ENCODE measurements at places on chromosomes 3 and 15. TPM values are rescaled to one million over a fixed set of nuclear protein-coding genes. Genes with fewer than 3 reads are reported as not detected.

The STRIT1 gene
- total RNA-seq: not detected

The GOLGA6L9 gene
- 0.84 TPM for total RNA-seq

GRCh38 chr15:51203797-51204196, 109.1 kb upstream of the TNFAIP8L3 start:
- DNase-seq: no peak

DNA sequence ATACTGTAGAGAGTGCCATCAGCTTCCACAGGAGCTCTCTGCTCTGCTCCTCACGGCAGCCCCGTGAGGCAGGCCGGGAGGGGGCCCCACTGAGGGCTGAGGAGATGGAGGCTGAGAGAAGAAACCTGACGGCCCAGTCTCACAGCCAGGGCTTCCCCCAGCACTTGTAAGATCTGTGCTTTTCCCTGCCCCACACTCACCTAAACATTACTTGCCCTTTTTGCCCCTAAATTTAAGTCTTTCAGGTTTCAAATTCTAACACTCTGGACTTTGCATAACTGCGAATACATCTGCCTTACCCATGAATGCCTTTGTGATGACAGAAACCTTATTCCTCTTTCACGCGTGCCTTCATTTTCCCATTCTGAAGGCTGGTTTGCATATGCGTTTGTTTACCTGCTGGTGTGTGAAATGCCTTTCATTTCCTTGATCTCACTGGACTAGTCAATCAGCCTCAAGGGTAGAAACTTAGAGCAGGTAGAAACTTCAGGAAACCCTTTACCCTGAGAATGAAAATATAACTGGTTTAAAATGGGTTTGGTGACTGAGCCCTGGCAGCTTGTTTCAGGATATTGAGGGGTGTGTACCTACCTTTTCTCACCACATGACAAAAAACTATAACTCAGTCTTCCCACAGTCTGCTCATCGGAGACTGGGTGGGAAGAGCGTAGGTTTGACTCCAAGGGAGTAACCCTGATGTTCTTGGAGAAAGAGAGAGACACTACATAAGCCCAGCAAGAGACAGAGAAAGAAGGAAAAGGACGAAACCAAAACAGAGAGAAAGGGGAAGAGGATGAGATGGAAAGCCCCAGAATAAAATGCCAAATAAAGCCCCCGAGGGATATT, 20.1 kb downstream of the SLC12A8 start:
- no peak for DNase-seq

- DNase-seq: no peak
Measured at GRCh38 chr3:141478139-141478538, 8.7 kb upstream of the RASA2 start.

GRCh38 chr3:101387351-101387750, 67.0 kb upstream of the IMPG2 start:
- DNase-seq: no peak

DNA sequence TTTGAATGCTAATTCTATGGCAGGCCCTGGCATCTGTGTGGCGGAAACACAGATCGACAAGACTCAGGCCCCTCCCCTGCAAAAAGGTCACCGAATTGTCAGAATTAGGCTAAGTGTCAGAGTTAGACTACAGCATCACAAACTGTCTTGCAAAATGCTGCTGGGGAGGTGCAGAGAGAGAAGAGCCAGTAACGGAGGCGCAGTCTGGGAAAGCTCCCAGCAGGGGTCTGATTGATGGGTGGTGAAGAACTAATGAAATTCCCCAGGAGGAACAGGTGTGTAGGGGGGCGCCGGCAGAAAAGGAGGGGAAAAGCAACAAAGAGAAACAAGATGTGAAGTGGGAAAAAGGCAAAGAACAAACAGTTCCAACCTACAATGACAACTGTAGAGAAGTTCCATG, 72.7 kb upstream of the TAMM41 start:
- peak; percentile 41 for DNase-seq

DNA sequence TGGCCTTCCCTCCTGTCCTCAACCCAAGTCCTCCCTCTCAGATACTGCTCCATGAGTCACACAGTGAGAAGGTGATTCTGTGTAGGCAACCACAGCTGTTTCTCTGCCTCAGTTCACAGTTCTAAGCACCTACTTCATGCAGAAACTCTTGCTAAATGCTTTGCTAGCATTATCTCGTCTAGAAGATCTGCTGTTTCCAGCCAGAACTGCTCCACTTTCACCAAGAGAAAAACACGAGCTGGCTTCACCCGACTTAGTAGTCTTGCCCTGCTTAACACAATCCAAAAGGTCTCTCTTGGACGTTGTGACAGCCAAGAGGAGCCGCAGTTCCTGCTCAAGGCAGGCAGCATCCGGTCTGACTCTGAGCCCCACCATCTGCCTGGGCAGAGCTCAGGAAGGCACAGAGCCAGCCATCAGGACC, 272.1 kb downstream of the UACA start:
- DNase-seq: no peak

DNA sequence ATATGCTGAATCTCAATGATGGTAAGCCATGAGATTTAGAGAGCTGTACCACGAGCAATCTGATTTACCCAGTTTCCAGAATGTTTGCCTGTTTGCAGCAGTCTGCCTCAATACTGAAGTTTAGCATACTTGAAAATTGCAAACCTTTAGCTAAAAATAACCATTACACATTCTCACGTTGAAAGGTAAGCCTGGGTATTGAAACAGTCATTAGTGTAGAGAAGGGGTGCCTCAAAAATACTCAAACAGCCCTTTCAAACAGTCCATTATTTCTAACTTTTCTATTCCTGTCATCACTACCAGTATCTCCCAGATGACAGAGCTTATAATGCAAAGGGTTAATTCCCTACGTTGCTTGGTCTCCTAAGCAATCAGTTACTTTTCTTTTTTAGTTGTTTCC, 111.8 kb upstream of the MBNL1 start:
- no peak for DNase-seq

- DNase-seq: no peak
Measured at GRCh38 chr3:45103753-45104714, 42.1 kb downstream of the CDCP1 start.

All from mesenteric fat pad (tissue), 1 donor.